ENCODE measurements at places on chromosomes 7 and 10. TPM values are rescaled to one million over a fixed set of nuclear protein-coding genes. Genes with fewer than 3 reads are reported as not detected.

Gene FKBP6
- total RNA-seq = 0.18 TPM

Gene DEPP1
- total RNA-seq = 25.4 TPM

Gene RBP4
- total RNA-seq = 18.4 TPM

Gene ACTL6B
- total RNA-seq = not detected

DNA sequence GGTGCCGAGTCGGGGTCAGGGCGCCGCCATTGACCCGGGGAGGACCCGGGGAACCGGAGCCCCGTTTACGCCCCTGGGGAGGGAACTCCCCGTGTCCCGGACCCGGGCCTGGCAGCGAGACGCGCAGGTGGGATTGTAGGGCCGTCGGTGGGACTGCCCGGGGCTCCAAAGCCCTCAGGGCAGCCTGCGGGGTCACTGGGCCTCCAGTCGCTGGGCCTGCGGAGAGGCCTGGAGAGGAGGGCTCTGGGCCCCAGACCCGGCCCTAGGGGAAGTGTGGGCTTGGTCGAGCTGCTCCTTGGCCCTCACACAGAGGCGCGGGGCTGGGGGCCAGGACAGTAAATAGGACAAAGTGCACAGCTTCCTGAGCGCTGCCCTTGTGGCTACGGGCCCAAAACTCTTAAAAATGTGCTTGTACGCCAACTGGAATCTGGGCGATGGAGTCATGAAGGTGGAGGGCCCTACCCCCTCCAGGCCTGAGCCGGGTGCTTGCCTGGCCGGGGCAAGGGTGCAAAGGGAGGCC is 657 bp downstream of the ECHDC3 start:
- DNase-seq = no peak

GRCh38 chr10:46227936-46228562 is 58.7 kb upstream of the ANTXRL start:
- no peak for DNase-seq

DNA sequence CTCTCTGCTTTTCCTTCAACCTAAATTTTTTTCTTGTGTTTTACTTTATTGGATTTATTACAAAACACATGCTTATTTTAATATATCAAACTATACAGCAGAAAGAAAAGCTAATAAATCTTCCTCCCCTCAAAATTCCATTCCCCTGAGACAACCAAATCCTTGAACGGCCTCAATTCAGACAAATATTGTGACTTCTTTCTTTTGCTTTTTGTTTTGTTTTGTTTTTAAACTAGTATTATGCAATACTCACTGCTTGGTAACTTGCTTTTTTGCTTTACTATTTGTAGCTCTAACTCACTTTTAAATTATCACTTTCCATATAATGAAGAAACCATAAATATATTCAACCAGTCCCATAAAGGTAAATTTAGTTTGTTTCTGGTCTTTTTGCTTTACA is 59.4 kb upstream of the CDK1 start:
- DNase-seq = no peak

- no peak for DNase-seq
Observed at GRCh38 chr10:79429751-79430150, 15.7 kb downstream of the ZCCHC24 start.

DNA sequence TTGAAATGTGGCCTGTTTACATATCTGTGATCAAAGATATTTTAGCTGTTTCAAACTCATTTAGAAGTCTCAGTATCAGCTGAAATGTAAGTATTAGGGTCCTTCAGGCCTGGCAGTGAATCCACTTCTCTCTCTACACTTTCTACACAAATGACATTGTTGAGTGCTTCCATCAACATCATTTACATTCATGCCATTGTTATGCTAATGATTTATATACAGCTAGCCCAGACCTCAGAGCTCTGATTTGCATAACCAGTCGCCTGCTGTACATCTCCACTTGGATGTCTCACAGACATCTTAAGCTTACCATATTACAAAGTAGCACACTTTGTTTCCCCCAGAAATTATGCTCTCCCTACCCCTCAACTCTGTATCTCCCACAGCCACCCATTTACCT is 71.6 kb downstream of the GSDME start:
- DNase-seq = no peak

DNA sequence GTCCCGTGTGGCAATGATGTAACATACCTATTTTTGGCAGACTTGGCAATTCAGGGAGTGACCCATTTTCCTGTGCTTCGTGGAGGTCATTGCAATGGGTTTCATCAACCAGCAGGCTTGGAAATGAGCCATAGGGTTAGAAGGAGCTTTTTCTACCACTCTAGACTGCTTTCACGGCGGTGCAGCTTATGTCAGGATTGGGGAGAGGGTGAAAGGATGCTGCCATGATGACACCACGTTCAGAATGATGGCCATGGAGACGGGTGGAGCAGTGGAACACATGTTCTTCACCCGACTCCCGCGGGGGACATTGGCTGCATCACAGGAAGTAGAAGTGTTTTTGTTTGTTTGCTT is 220.2 kb downstream of the EMX2 start:
- DNase-seq = no peak

Measured in left lung (tissue), 14 donors.